Naive thymus-derived CD4-positive, alpha-beta T cell (primary cell): ENCODE measurements at places on chromosomes 7 and 10. TPM values are rescaled to one million over a fixed set of nuclear protein-coding genes. Genes with fewer than 3 reads are reported as not detected.

Gene TTYH3
- total RNA-seq: 115 TPM

Gene SLC13A1
- not detected for total RNA-seq

Gene JAKMIP3
- 1.4 and 1.6 TPM in 2 replicates for total RNA-seq

Gene NKX1-2
- not detected for total RNA-seq

Gene TMEM213
- total RNA-seq: not detected

Gene PTF1A
- total RNA-seq: not detected in 2 replicates

Gene MRLN
- total RNA-seq: not detected

DNA sequence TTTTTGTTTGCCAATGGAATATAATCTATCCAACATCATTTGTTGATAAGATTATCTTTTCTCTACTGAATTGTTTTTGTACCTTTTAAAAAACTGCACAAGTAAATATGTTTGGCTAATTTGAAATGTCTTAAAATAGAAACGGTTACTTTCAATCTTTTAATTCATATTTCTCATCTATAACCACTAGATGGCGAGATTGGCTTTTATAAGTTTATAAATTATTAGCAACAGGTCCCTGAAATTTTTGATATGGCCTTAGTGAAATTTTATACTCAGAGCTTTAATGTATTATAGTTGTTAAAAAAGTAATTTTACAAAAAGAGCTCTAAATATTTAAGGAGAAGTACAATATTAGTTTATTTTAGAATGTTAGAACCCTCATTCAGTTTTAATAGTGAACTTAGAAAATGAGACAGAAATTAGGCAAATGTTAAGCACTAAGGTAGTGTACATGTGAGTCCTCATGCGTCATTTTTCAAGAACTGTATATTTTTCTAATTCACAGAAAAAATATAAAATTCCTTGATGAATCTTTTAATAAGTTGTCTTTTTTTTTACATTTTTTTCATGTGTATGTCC, 592.5 kb downstream of the ARL4A start:
- H3K36me3 ChIP-seq: no peaks in the 10 kb centered on the region
- no peaks in the 10 kb centered on the region for H3K27me3 ChIP-seq
- H3K4me3 ChIP-seq: no peak overlapping the region
- no peak overlapping the region for H3K27ac ChIP-seq
- H3K4me1 ChIP-seq: no peaks in the 10 kb centered on the region
- DNase-seq: no peak

DNA sequence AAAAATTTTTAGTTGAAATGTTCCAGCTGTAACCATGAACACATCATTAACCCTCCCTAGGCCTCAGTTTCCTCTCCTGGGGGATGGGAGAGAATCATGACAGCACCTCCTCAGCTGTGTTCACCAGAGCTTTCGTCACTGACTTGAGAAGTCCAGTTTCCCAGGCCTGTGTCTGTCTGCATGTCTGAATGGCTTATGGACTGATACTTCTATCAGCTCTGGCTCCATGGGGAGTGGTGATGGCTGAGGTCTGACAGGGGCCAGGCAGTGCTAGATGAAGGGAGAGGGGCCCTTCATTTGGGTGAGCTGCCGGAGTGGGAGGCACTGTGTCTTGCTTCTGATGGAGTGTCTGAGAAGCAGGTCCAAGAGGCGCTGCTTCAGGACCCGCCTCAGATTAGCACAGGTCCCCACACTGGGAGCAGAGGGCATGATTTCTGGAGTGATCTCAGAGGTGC, 192.9 kb downstream of the PTPN20 start:
- no peaks in the 10 kb centered on the region for H3K27me3 ChIP-seq
- DNase-seq: no peak
- no peak overlapping the region for H3K4me3 ChIP-seq
- H3K4me1 ChIP-seq: no peaks in the 10 kb centered on the region
- no peak overlapping the region for H3K27ac ChIP-seq
- H3K36me3 ChIP-seq: no peaks in the 10 kb centered on the region

- H3K27ac ChIP-seq: no peak overlapping the region
- no peak overlapping the region for H3K4me3 ChIP-seq
- DNase-seq: no peak
- no peaks in the 10 kb centered on the region for H3K27me3 ChIP-seq
- no peaks in the 10 kb centered on the region for H3K4me1 ChIP-seq
Observed at GRCh38 chr10:13184730-13185514, 23.6 kb downstream of the MCM10 start.

DNA sequence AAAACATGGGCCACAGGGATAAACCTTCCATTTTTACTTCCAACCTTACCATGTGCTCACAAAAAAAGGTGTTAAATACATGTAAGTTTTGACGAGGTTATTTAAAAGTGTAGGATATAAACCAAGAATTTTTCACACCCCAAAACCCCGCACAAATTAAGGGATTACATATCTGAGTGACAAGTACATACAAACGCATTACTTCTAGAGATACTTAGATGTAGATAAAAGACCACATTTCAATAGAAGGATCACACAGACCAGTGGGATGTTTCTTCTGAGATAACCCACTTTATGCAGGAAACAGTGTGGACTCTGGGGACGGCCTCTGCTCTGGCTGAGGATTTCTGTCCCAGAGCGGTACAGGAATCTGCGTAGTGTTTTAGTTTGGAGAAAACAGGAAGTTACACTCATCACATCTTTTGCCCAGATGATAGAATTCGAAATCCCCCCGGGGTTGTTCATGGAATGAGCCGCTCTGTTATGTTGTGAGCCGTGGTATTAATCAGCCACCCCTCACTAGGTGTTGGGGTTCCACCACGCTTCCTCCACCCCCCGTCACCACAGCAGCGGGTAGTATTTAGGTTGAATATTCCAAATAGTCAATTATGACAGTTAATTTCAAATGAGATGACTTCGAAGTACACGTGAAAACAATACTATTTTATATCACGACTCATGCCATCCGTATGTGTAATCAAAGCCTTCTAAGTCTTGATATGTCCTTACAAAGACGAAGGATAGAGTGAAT, 1.3 kb upstream of the CUL1 start:
- H3K27me3 ChIP-seq: no peaks in the 10 kb centered on the region
- DNase-seq: peak; percentile 31
- H3K4me1 ChIP-seq: peaks cover 26% of the 10 kb centered on the region
- peak overlapping the region; percentile 93 for H3K27ac ChIP-seq
- no peaks in the 10 kb centered on the region for H3K36me3 ChIP-seq

DNA sequence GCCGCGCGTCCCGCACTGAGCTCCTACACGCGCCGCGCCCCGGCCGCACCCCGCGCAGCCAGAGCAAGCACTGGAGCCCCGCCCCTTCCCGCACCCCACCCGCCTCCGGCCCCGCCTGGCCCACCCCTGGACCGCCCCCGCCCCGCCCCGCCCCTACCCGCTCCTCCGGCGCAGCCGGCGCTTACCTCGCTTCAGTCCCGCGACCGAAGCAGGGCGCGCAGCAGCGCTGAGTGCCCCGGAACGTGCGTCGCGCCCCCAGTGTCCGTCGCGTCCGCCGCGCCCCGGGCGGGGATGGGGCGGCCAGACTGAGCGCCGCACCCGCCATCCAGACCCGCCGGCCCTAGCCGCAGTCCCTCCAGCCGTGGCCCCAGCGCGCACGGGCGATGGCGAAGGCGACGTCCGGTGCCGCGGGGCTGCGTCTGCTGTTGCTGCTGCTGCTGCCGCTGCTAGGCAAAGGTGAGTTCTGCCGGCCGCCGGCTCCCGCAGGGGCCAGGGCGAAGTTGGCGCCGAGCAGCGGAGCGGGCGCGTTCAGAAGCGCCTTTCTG, at the start of gene RET:
TSS of gene RET (plus strand) at position 194 of the 545 bp plus-strand sequence. CDS start at position 384, 190 bp downstream.
- H3K4me1 ChIP-seq: no peaks in the 10 kb centered on the region
- no peaks in the 10 kb centered on the region for H3K36me3 ChIP-seq
- DNase-seq: no peak
- no peak within 1 kb of the TSS for H3K27ac ChIP-seq

- H3K36me3 ChIP-seq: no peaks in the 10 kb centered on the region
- no peaks in the 10 kb centered on the region for H3K27me3 ChIP-seq
- H3K27ac ChIP-seq: no peak overlapping the region
- no peaks in the 10 kb centered on the region for H3K4me1 ChIP-seq
- DNase-seq: no peak
- no peak overlapping the region for H3K4me3 ChIP-seq
Observed at GRCh38 chr10:51001587-51001986, 72.7 kb upstream of the PRKG1 start.

- DNase-seq: no peak
- H3K36me3 ChIP-seq: no peaks in the 10 kb centered on the region
- no peaks in the 10 kb centered on the region for H3K4me1 ChIP-seq
Observed at GRCh38 chr10:36721871-36722270, 403.5 kb upstream of the ANKRD30A start.

DNA sequence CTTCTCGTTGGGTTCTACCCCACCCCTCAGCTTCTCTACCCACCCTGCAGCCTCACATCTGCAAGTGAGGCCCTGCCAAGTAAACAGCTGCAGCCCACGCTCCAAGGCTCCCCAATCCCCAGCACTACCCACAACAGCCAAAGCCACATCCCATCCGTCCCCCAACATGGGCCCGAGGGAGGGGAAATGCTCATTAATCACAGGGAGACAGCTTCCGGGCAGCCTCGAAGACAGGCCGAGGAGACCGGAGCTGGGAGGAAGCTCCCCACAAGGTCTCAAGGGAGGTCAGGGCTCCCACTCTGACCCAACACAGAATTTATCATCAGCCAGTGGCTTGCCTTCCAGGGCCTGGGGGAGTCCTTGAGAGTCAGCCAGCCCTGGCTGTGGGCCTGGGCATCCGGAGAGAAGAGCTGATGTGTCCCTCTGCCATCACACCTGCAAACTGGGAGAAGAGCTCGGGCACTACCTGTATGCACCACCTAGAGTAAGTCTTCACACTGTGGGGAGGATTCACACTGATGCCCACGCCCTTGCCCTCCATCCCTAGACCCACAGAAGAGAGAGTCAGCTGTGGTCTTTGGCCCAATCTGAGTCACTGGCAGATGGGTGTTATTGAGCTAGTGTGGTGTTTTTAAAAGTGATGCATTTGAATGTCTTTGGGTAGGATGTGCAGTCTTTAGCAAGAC, 115.5 kb upstream of the ZMIZ1 start:
- DNase-seq: no peak
- no peaks in the 10 kb centered on the region for H3K4me1 ChIP-seq
- H3K27ac ChIP-seq: no peak overlapping the region
- H3K4me3 ChIP-seq: no peak overlapping the region

GRCh38 chr10:7969623-7970022, 84.9 kb upstream of the GATA3 start:
- no peak for DNase-seq
- peaks cover 12% of the 10 kb centered on the region for H3K36me3 ChIP-seq
- H3K4me1 ChIP-seq: no peaks in the 10 kb centered on the region
- H3K27me3 ChIP-seq: no peaks in the 10 kb centered on the region
- H3K4me3 ChIP-seq: no peak overlapping the region

DNA sequence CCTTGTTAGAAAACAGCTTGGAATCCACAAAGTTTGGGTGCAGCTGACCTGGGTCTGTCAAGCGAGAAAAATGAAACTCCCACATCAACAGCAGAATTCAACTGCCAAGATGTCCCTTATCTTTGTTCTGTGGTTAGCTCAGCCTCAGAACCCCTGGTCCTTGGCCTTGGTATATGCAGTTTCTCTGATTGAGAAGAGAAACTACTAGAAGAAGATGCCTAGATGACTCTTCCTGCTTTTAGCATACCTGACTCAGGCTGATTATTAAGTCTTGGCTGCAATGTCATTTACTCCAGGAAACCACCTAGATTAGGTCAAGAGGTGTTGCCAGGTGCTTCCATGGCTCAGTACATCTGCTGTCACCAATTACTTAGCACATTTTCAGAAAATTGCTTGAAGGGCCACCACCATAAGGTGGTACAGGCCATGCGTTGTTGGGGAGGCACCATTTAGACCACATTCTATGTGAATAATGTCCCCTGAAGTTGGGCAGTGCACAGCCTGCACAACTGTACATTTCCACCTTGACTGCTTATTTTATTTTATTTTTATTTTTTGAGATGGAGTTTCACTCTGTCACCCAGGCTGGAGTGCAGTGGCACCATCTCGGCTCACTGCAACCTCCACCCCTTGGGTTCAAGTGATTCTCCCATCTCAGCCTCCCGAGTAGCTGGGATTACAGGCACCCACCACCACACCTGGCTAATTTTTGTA, 59.4 kb upstream of the ZNF438 start:
- H3K36me3 ChIP-seq: no peaks in the 10 kb centered on the region
- no peak overlapping the region for H3K27ac ChIP-seq
- DNase-seq: no peak
- H3K4me1 ChIP-seq: no peaks in the 10 kb centered on the region
- H3K4me3 ChIP-seq: no peak overlapping the region

DNA sequence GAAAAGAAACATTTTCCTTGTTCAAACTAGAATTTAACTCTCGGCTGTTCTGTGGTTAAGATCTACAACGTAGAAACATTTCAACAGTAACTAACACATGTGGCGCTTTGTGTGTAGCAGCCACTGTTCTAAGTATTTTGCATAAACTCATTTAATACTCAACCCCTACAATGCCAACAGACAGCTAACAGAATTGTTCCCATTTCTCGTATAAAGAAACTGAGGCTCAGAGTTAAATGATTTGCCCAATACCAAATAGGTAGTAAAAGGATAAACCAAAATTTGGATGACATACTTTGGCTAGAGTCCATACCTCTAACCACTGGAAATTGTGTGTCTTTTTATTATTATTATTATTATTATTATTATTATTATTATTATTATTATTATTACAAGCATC, 72.5 kb upstream of the LRRN3 start:
- no peak overlapping the region for H3K27ac ChIP-seq
- DNase-seq: no peak

- H3K27ac ChIP-seq: no peak overlapping the region
- DNase-seq: no peak
- no peaks in the 10 kb centered on the region for H3K27me3 ChIP-seq
- H3K4me1 ChIP-seq: no peaks in the 10 kb centered on the region
- H3K36me3 ChIP-seq: no peaks in the 10 kb centered on the region
- H3K4me3 ChIP-seq: no peak overlapping the region
Observed at GRCh38 chr7:104150470-104150869, 57.3 kb downstream of the ORC5 start.

DNA sequence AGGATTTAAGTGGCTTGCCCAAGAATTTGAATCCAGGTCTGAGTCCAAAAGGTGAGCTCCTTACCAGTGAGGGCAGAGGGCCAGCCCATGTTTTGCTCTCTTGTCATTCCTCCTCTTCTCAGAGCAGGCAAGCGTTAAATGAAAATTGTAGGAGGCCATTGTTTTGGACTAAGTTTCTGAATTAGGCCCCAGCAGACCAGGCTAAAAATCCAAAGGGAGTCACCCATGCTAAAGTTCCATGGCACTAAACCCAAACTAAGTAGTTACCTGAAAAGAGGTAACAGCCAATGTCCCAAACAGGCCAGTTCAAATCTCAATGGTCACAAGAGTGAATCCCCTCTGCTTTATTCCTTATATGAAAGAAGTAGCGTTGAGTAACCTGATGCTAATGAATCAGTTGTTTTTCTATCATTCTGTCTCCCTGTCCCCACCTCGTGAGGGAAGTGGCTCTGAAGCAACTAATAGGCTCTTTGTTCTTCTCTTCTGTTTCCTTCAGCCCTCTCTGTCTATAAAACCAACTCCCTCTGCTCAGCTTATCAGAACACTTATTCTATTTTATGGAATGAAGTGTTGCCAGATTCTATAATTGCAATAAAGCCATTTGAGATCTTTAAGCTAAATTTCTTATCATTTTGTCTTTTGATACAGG, 17.5 kb upstream of the CDH23 start:
- H3K4me1 ChIP-seq: no peaks in the 10 kb centered on the region
- no peak for DNase-seq
- no peaks in the 10 kb centered on the region for H3K27me3 ChIP-seq
- H3K27ac ChIP-seq: no peak overlapping the region

GRCh38 chr10:77620731-77621130, 16.9 kb downstream of the KCNMA1 start:
- no peaks in the 10 kb centered on the region for H3K27me3 ChIP-seq
- H3K4me3 ChIP-seq: no peak overlapping the region
- no peak for DNase-seq
- no peaks in the 10 kb centered on the region for H3K36me3 ChIP-seq
